ENCODE measurements at places on chromosomes 3 and 15. TPM values are rescaled to one million over a fixed set of nuclear protein-coding genes. Genes with fewer than 3 reads are reported as not detected.

GRCh38 chr3:76570436-76571057 lies 469.4 kb upstream of the ROBO2 start:
- no peak for DNase-seq

The ADIPOQ gene
- 1.5 TPM for total RNA-seq

The SI gene
- not detected for total RNA-seq

The MED12L gene
- total RNA-seq: 5.5 TPM

The CLDN18 gene
- not detected for total RNA-seq

DNA sequence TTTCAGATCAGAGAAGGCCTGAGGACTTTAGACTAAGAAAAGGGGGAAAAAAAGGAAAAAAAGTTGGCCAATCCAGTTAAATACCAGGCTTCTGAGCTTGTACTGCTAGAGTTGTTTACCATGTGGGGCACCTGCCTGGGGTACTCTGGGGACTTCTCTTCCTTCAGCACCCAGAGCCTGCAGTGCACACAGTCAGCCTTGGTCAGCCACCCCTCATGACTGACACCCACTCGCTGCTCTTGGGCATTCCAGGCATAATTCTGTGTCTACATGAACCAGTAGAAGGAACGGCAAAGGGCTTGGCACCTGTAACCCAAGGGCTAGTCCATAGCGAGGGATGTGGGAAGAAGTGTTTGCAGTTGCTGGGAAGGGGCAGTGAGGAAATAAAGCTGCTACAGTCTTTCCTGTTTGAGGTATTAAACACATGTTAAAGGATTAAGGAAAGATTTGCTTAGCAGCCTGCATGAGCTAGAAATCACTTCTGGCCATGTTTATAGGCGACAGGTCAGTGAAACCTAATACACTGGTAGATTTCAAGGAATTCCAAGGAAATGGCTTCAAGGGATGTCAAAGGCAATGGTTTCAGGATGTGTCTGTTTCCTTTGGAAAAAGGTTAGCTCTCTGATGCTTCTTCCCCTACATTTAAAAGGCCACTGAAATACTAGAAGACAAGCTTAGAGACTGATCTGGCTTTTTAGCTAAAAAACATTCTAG lies 232.5 kb downstream of the CHST2 start:
- DNase-seq: no peak

- no peak for DNase-seq
These were observed 229.4 kb upstream of the CTNNB1 start for GRCh38 chr3:40969756-40970466.

Data from cardiac septum (tissue), 1 donor.